ENCODE measurements at places on chromosomes 4 and X. TPM values are rescaled to one million over a fixed set of nuclear protein-coding genes. Genes with fewer than 3 reads are reported as not detected.
A peak's percentile ranks its signal among the peaks of the same experiment; 100 is the strongest.

KLB gene
- not detected for total RNA-seq

DNA sequence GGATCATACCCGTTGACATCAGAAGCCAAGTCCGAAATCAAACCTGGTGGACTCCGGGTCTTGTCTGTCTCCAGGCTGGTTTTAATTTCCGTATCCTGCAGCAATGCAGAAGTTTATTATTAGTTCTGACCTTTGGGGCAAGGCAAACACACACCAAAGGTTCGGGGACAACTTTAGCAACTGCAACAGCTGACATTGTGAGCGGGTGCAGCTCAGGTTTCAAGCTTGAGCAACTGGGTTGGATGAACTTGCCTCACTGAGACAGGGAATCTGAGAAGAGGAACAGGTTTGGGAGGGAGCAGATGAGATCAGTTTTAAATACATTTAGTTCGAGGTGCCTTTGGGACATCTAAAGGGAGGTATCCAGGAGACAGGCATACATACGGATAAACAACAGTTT lies 110.7 kb downstream of the GNL3L start:
- no peak for DNase-seq

DNA sequence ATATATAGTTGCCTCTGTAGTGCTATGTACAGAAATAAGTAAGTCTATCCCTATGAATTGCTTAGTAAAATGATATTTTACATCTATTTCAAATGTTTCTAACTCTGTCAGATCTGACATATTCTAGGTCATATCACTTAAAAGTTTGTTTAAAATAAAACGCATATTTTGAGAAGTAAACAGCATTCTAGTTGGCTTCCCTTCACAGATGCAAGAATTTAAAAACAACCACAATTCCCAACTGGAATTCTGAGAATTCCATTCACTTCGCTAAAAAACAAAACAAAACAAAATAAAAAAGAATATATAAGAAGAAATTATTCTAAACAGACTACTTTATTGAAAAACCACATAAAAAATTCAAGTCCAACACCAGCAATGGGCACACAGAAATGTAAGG lies 126.0 kb downstream of the PPP3CA start:
- no peak for DNase-seq

CNKSR2 gene
- total RNA-seq = 14.8 TPM

TCEAL7 gene
- total RNA-seq = not detected

DNA sequence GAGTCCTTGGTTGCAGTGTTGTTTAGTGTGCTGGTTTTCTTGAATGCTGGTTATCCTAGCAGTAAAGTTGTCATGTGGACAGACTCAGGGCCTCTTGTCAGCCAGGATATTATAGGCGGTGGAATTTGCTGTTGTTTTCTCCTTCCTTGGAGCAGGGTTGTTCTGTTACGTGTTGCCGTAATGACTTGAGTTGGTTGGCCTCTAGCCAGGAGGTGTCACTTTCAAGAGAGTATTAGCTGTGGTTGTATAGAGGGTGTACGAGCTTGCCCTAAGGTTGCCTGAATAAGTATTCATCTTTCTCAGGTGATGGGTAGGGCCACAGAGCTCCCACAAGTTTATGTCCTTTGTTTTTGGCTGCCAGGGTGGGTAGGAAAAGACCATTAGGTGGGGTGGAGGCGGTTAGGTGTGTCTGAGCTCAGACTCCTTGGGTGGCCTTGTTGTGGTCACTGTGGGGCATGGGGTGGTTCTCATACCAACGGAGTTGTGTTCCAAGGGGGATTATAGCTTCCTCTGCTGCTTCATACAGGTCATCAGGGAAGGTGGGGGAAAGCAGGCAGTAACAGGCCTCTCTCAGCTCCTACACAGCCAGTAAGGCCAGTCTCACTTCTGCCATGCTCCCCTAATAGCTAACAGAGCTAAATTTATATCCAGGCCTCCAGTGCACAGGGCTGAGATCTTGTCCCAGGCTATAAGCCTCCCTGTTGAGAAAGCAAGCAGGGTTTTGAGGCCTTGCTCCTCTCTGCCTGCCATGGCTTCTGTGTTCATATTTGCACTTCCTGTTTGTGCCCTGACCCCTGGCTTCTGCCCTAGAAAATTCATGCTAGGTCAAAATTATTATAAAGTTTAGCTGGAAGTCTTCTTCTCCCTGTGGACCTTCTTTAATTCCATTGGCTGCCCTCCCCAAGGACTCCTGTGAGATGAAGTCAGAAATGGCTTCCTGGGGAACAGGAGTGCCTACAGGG lies 594.7 kb downstream of the RAPGEF2 start:
- no peak for DNase-seq

DNA sequence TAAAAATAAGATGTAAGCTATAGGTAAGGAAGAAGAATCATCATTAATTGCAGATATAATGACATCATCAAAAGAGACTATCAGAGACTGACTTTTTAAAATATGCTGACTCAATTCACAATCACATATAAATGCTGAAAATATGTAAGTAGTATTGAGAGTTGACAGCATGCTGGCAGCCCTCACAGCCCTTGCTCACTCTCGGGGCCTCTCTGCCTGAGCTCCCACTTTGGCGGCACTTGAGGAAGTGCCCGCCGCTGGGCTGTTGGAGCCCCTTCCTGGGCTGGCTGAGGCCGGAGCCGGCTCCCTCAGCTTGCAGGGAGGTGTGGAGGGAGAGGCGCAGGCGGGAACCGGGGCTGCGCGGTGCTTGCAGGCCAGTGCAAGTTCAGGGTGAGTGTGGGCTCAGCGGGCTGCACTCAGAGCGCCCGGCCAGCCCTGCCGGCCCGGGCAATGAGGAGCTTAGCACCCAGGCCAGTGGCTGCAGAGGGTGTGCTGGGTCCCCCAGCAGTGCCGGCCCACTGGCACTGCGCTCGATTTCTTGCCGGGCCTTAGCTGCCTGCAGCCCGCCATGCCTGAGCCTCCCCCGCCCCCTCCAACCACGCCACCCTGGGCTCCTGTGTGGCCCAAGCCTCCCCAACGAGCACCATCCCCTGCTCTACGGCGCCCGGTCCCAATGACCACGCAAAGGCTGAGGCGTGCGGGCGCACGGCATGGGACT lies 68.9 kb downstream of the RAB28 start:
- DNase-seq = no peak

PPP1R2C gene
- total RNA-seq = not detected

DNA sequence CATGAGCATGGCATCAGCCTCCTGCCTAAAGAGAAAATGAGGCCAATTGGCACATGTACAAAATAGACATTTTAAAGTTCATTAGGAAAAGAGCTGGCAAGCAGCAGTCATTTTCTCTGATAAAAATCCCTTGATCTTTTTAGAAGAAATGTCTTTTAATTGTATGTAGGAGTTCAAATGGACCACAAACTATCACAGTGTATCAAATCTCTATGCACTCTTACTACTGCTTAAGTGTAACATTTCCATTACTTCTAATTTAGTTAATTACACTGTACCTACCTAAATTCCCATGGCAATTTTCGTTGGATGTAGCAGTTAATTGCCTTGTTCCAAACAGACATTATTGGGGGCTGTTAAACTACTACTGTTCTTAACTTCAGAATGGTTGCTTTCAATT lies 233.7 kb upstream of the TECRL start:
- DNase-seq = no peak

CFAP97 gene
- total RNA-seq = 24.5 TPM

DNA sequence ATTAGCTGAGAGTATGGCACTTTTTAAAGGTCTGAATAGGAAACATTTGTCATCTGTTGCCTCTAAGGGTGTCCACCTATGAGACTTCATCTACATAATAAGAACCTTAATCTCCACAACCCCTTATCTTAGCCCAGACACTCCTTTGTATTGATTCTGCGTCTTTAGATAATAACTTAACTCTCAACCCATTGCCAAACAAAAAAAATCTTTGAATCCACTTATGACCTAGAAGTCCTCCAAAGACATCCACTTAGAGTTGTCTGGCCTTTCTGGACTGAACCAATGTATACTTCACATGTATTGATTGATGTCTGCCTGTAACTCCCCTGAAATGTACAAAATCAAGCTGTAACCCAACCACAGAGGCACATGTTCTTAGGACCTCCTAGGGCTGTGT lies 66.0 kb upstream of the CHRNA9 start:
- no peak for DNase-seq

GRCh38 chr4:6560416-6561172 lies 14.4 kb upstream of the MAN2B2 start:
- no peak for DNase-seq

DNA sequence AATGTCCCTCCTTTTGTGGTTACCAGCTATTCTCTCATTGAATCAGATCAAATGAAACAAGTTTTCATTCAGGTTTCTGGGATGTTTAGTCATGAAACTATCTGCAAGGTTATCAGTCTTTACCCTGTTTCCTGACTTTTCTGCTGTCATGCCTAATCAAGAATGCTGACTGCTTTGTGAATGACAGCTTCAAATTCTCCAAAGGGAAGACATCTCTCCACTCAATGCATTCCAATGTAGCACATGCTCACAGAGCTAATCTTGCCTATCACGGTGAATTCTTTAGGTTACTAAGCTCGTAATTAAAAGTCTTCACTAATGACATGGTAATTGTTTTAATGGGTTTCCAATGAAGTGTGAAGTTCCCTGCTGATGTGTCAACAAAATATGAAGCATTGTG lies 1068.5 kb downstream of the PCDH7 start:
- DNase-seq = no peak

DNA sequence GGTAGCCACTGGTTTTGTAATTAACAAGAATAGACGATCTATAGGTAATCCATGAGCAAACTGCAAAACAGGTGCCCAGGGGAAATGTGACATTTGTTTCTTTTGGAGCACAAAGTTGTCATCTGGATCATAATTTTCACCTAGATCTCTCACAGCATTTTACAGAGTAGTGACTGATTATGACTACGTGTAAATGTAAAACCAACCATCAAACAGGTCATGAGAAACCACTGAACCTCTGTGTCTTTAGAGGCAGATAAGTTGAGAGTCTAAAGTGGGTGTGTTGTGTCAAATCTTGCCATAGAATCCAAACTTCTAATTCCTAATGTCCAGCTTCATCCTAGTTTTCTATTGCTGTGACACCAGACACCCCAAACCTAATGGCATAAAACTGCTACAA lies 648.1 kb downstream of the MID1IP1 start:
- no peak for DNase-seq

- no peak for DNase-seq
Measured at GRCh38 chr4:140469791-140470733, 28.0 kb downstream of the MGAT4D start.

ENPP6 gene
- total RNA-seq = not detected

GRCh38 chr4:131764730-131765129 lies 1384.4 kb upstream of the PCDH10 start:
- no peak for DNase-seq

GRCh38 chrX:12011075-12011474 lies 127.2 kb upstream of the FRMPD4 start:
- DNase-seq = no peak

SOD3 gene
- total RNA-seq = not detected

- peak; percentile 42 for DNase-seq
Measured at GRCh38 chr4:76306882-76307659, 538 bp downstream of the STBD1 start.

ERVMER34-1 gene
- not detected for total RNA-seq

DNA sequence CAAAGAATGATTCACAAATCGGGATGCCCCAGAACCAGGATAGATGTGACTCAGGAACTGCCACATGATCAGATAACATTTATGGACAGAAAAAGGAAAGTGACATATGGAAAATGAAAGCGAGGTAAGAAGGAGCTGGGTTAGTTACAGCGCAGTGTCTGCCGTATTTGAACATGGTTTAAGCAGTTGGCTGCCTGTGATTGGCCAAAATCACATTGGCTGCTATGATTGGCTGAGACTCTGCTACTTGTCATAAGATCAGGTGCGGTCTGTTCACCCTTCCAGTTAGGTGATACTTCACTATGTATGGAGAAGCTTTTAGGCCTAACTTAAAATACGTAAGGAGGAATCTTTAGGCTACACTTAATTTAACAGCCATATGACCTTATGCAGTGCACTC lies 322.7 kb upstream of the HAND2 start:
- no peak for DNase-seq

TMEM144 gene
- 0.45 TPM for total RNA-seq

Data from CD4-positive, alpha-beta T cell (primary cell).